GM12865 (cell line): ENCODE measurements at places on chromosomes 1 and 21.

GRCh38 chr21:34344584-34344983 lies 19.2 kb upstream of the KCNE2 start:
- no peak for DNase-seq

DNA sequence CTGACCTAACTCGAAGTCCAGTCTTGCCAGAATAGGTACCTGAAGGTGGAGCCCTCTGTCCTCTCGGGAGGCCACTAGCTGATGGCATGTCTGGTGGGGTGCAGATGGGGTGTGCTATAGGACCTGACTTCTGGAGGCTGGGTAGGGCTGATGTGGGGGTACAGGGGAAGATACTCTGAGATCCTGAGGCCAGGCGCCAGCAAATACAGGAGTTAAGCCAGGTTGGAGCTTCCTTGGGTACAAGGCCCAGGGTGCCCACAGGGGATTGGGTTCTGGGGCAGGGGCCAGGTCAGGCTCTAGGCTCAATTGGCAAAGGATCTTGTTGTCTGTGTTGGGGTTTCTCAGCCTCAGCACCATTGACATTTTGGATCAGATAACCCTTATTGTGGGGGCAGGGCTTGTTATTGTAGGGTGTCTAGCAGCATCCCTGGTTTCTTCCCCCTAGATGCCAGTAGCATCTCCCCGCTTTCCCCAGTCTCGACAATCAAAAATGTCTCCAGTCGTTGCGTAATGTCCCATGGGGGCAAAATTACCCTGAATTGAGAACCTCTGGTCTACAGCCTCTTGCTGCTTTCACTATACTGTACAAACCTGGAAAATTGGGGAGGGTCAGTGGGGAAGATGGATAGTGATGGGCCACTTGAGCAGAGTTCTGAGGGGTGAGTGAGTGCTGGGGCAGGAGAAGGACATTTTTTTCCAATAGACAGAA lies 9.2 kb downstream of the PTPRF start:
- no peak for DNase-seq

GRCh38 chr21:33246506-33246905 lies 16.8 kb downstream of the IFNAR2 start:
- no peak for DNase-seq

- DNase-seq, result no peak
These were observed 7.5 kb downstream of the RNF220 start for GRCh38 chr1:44412601-44413000.

GRCh38 chr1:39127513-39127912 lies 77.0 kb upstream of the MACF1 start:
- DNase-seq, result no peak

GRCh38 chr21:45581322-45581712 lies 39.1 kb upstream of the SLC19A1 start:
- DNase-seq, result no peak

- no peak for DNase-seq
These were observed 15.1 kb downstream of the PEA15 start for GRCh38 chr1:160220301-160220700.

GRCh38 chr1:157269656-157270375 lies 131.6 kb upstream of the ETV3 start:
- peak; percentile 45 for DNase-seq

- no peak for DNase-seq
These were observed 102.2 kb downstream of the BARHL2 start for GRCh38 chr1:90614872-90615271.

DNA sequence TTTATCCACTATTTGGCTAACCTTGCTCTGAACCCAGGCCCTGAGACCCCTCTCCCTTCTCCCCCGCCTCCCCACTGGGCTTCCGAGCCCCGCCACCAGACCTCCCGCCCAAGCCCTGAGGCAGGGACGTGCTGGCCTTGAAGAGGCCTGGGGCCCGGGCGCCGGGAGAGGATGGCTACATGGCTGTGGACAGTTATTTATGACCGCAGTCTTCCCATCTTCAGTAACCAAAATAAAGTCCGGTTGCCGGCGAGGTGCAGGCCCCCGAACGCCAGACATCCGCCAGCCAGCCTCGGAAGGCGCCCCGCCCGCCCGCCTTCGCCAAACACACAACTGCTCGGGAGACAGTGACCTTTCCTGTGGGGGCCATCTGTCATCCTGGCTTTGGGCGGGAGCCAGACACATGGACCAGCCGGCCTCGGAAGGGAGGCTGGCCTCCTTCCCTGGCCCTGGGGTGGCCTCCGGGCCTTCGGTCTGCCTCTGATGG lies 69.0 kb downstream of the DHRS3 start:
- DNase-seq, result no peak

- no peak for DNase-seq
These were observed 51.1 kb downstream of the COL24A1 start for GRCh38 chr1:86105533-86105866.

DNA sequence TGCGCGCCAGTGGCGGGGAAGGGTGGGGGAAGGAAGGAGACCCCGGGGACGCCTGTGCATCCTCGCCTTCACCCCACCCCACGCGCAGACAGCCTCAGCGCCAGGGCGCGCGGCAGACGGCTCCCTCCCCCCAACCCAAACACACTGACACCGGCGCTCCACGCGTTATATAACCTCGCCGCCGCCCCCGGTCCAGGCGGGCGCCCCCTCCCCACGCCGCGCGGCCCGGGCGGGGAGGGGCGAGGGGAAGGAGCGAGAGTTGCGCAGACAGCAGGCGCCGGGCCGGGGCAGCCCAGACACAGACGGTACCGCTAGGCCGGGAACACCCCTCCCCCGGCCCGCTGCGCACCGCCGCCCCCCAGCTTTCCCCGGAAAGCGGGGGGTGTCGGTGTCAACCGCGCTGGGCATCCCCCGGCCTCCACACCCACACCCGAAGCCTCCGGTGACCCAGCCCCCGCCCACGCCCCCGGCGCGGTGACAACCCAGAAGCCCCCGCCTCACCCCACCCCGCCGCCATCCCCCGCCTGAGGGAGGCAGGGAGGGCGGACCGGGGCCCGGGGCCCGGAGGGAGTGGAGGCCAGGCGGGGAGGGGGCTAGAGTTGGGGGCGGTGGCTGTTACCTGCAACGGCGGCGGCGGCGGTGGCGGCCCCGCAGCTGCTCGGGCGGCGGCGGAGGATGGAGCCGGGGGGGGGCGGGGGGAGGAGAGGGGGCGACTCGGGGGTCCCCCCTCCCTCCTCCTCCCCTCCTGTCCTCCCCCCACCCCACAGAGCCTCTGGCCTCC lies 432 bp downstream of the AKT3 start:
- DNase-seq, result peak; percentile 21
